WTC11 (cell line): ENCODE measurements at places on chromosomes 7 and 10.

- peaks cover 4% of the 10 kb centered on the region for H3K4me1 ChIP-seq
- H3K36me3 ChIP-seq, result peaks cover 4% of the 10 kb centered on the region; the same call in 1 of the 2 replicates
- H3K27ac ChIP-seq, result no peak overlapping the region
- DNase-seq, result no peak
Measured at GRCh38 chr10:418894-419293, 270.6 kb downstream of the DIP2C start.

DNA sequence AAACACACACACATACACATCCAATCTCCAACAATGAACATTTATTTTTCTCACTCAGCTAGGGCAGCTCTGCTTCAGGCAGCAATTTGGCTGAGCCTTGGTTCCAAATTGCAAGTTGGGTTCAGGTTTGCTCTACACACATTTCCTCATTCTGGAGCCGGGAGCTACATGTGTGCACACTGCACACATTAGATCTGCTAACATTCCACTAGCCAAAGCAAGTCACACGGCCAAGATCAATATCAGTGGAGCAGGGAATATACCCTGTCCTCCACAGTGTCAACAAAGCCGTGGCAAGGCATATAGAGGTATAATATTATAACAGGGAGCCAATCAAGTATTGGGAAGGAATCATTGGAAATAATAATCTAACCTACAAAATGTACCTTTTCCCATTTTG, 57.5 kb upstream of the PPP1R3C start:
- DNase-seq, result no peak
- H3K4me3 ChIP-seq, result no peak overlapping the region
- H3K36me3 ChIP-seq, result no peaks in the 10 kb centered on the region
- no peaks in the 10 kb centered on the region for H3K27me3 ChIP-seq
- H3K4me1 ChIP-seq, result no peaks in the 10 kb centered on the region

GRCh38 chr7:50184271-50184990, 91.4 kb upstream of the ZPBP start:
- DNase-seq, result no peak
- no peak overlapping the region for H3K4me3 ChIP-seq
- no peaks in the 10 kb centered on the region for H3K27me3 ChIP-seq
- H3K36me3 ChIP-seq, result no peaks in the 10 kb centered on the region
- no peak overlapping the region for H3K27ac ChIP-seq

GRCh38 chr7:95718577-95719410, 53.6 kb upstream of the DYNC1I1 start:
- no peaks in the 10 kb centered on the region for H3K36me3 ChIP-seq
- H3K27ac ChIP-seq, result no peak overlapping the region
- no peak overlapping the region for H3K4me3 ChIP-seq
- no peak for DNase-seq
- no peaks in the 10 kb centered on the region for H3K27me3 ChIP-seq

DNA sequence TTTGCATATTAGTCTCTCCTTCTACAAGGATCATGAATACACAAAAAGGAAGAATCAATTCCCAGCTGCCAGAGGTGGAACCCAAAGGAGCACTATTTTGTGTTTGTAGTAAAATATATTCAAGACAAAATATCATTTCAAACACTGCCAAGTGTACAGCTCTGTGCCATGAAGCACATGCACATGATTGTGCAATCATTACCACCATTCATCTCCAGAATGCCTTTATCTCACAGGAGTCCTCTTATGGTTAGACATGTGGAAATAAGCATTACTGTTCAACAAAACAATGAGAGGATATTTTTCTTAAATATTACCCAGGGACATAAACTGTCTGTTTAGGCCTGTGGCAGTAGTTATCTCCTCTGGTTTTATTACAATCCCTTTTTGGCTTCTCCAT, 151.4 kb upstream of the PPP1R3A start:
- DNase-seq, result no peak
- H3K4me3 ChIP-seq, result no peak overlapping the region
- H3K4me1 ChIP-seq, result no peaks in the 10 kb centered on the region
- no peaks in the 10 kb centered on the region for H3K36me3 ChIP-seq
- no peak overlapping the region for H3K27ac ChIP-seq

GRCh38 chr10:122632576-122632975, 67.1 kb downstream of the C10orf120 start:
- no peaks in the 10 kb centered on the region; the same call in 1 of the 2 replicates for H3K27me3 ChIP-seq
- no peaks in the 10 kb centered on the region for H3K36me3 ChIP-seq
- H3K4me3 ChIP-seq, result no peak overlapping the region
- DNase-seq, result no peak

DNA sequence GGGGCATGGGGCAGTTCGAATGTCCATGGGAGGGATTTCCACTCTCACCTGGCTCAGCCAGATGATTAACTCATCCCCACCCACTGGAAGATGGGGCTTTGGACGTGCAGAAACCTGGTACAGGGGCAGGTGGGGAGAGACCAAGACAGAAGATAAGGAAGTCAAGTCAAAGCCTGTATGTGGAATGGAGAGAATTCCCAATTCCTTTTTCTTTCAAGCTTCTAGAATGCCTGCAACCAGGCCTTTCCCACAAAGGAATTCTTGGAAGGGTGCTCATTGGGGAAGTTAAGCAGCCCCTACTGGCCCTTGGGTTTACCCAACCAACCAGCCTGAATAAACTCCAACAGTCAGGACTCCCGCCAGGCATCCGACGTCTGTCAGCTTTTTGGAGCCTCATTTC, 39.1 kb downstream of the CCM2 start:
- no peak overlapping the region for H3K4me3 ChIP-seq
- peaks cover 30% of the 10 kb centered on the region for H3K36me3 ChIP-seq
- no peaks in the 10 kb centered on the region for H3K27me3 ChIP-seq
- no peak for DNase-seq
- H3K4me1 ChIP-seq, result peaks cover 17% of the 10 kb centered on the region
- H3K27ac ChIP-seq, result no peak overlapping the region

DNA sequence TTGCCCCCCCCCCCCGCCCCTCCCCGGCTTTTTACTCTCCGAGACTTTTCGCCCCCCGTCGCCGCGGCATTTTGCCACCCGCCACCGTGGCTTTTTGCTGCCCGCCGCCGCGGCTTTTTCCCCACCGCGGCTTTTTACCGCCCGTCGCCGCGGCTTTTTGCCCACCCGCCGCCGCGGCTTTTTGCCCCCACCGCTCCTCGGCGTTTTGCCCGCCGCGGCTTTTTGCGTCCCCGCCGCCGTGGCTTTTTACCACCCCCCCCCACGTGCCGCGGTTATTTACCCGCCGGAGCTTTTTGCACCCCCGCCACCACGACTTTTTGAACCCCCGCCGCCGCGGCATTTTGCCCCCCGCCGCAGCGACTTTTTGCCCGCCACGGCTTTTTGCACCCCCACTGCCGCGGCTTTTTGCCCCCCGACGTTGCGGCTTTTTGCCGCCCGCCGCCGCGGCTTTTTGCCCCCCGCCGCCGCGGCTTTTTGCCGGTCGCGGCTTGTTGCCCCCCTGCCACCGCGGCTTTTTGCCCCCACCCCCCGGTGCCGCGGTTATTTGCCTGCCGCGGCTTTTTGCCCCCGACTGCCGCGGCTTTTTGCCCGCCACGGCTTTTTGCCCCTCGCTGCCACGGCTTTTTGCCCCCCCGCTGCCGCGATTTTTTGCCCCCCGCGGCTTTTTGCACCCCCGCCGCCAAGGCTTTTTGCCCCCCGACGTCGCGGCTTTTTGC, 461.1 kb downstream of the ZNF33B start:
- no peak overlapping the region for H3K4me3 ChIP-seq
- no peaks in the 10 kb centered on the region for H3K4me1 ChIP-seq
- peaks cover 47% of the 10 kb centered on the region for H3K36me3 ChIP-seq

DNA sequence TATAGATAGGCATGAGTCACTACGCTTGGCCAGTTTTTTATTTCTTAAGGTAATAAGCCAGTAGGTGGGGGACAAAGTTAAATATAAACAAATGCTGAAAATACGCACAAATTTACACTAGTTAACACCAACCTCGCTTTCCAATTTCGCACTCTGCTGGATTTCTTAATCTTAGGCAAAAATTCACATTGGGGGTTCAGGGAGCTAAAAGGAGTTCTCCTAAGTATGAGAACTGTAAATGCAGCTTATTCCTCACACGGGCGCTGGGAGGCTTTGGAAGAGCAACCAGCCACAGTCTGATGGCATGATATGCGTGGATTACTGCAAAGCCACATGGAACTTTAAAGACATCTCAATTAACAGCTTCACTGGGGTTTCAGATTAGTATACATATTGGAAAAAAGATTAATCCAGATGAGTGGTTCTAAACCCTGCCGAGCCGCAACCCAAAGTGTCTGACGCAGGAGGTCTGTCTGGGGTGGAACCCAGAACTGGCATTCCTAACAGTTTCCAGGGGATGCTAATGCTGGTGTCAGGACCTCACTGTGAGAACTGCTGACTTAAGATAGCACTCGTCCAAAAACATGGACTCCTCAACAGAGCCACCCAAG, 16.2 kb downstream of the TNS3 start:
- H3K27me3 ChIP-seq, result no peaks in the 10 kb centered on the region
- no peak for DNase-seq
- H3K4me1 ChIP-seq, result peaks cover 23% of the 10 kb centered on the region
- H3K4me3 ChIP-seq, result no peak overlapping the region
- peaks cover 5% of the 10 kb centered on the region for H3K36me3 ChIP-seq

DNA sequence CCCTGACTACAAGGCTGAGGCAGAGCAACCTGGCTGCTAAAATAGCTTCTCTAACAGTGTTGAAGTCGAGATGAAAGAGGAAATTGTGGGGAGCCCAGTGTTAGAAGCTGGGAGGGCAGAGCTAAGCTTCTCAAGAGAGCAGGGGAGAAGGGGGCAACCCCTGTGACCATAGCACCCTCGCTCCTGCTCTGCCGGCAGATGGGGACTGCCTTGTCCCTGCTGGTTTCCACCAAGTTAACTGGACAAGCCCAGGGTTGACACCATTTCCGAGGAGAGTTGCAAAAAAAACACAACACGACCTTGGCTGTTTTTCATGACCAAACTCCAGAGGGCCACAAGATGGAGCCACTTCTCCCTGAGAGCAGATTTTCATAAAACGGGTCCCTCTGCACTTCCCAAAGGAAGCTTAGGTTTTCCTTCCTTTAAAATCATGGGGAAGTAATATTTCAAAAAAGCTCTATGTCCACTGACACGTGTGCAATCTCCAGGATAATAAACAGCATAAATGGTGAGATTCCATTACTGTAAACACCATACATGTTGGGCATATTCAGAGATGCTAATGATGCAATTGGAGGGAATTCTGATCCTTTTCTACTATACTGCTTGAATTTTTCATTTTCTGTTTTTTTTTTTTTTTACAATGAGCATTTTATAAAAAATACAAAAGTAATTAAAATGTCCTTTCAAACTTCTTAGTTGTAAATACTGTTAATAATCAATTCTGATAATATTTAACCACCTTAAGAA, 140.4 kb downstream of the PIP4K2A start:
- H3K4me1 ChIP-seq, result no peaks in the 10 kb centered on the region
- no peak overlapping the region for H3K27ac ChIP-seq
- no peaks in the 10 kb centered on the region for H3K27me3 ChIP-seq
- peaks cover 59% of the 10 kb centered on the region for H3K36me3 ChIP-seq

- H3K4me3 ChIP-seq, result no peak overlapping the region
- H3K27me3 ChIP-seq, result peaks cover 5% of the 10 kb centered on the region; the same call in 1 of the 2 replicates
- no peak overlapping the region for H3K27ac ChIP-seq
- no peaks in the 10 kb centered on the region for H3K4me1 ChIP-seq
- peaks cover 6% of the 10 kb centered on the region; the same call in 1 of the 2 replicates for H3K36me3 ChIP-seq
Measured at GRCh38 chr7:44381494-44382220, 56.3 kb upstream of the CAMK2B start.
